Amniotic stem cell (primary cell): ENCODE measurements at places on chromosomes 13 and 19.

GRCh38 chr13:102724923-102725322, 30.1 kb upstream of the METTL21C start:
- DNase-seq: no peak

DNA sequence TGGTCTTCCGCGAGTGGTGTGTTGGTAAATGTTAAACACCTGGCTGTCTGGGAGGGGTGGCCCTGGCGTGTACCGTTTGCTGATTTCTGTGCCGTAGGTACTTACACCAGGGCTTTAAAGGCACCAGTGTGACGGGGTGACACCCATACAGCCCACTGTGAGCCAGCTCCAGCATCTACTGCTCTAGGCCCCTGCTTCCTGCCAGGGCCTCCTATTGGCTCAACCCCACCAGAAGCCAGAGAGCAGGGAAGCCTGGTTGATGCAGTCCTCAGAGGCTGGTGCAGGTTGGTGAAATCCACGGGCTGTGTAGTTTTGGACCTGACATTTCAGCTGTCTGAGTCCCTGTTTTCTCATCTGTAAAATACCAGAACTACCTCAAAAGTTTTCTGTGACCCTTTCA, 30.4 kb downstream of the ARHGEF7 start:
- DNase-seq: no peak

- DNase-seq: no peak
These were observed 1778.7 kb upstream of the MIR17HG start for GRCh38 chr13:89568746-89569145.

- DNase-seq: no peak
These were observed 12.2 kb downstream of the RHPN2 start for GRCh38 chr19:33052352-33052972.

DNA sequence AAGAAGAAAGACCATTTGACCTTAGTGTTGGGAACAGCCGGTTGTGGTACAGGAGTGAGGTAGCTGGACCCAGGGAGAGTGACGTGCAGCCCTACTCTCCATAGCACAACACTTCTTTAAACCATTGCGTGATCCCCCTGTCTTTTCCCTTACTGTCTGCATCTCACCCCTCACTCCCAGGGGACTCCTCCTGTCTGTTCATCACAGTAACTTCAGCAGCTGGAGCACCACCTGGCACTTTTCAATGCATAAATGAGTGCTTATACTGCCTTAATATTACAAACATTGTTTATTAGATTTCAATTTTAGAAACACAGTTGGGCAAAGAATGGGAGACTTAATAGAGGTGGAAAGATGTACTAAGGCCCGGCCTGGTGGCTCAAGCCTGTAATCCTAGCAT, 285.5 kb downstream of the UQCRFS1 start:
- no peak for DNase-seq

GRCh38 chr13:107117327-107118012, 549.5 kb upstream of the ARGLU1 start:
- DNase-seq: no peak

- no peak for DNase-seq
These were observed 36.5 kb upstream of the TSHZ3 start for GRCh38 chr19:31385744-31386143.

- no peak for DNase-seq
These were observed 3.2 kb upstream of the MYCBP2 start for GRCh38 chr13:77329911-77330584.
